D341Med (cell line): ENCODE measurements at places on chromosomes 6 and 20.
A peak's percentile ranks its signal among the peaks of the same experiment; 100 is the strongest.

- DNase-seq, result no peak
These were observed 49.9 kb downstream of the PPP1R16B start for GRCh38 chr20:38855356-38855755.

DNA sequence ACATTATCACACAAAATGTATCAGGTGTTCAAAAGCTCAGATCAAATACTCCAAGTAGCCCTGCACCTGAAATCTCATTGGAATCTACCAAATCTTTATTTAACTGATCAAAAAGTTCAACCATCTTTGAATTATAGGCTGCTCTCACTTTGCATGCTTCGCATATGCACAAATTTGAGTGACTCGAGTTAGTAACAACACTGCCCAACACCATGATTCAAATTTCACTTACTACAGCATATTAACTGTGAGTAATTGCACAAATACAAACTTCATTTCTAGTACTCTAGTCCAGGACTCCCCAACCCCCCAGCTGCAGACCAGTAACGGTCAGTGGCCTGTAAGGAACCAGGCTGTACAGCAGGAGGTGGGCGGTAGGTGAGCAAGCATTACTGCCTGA is 51.1 kb downstream of the WASF1 start:
- no peak for DNase-seq

GRCh38 chr20:53592992-53593465 is 610 bp downstream of the ZNF217 start:
- peak; percentile 45 for DNase-seq

GRCh38 chr6:24985323-24985722 is 49.6 kb upstream of the RIPOR2 start:
- no peak for DNase-seq

- peak; percentile 52 for DNase-seq
These were observed 7.2 kb downstream of the HLA-G start for GRCh38 chr6:29834564-29835436.

DNA sequence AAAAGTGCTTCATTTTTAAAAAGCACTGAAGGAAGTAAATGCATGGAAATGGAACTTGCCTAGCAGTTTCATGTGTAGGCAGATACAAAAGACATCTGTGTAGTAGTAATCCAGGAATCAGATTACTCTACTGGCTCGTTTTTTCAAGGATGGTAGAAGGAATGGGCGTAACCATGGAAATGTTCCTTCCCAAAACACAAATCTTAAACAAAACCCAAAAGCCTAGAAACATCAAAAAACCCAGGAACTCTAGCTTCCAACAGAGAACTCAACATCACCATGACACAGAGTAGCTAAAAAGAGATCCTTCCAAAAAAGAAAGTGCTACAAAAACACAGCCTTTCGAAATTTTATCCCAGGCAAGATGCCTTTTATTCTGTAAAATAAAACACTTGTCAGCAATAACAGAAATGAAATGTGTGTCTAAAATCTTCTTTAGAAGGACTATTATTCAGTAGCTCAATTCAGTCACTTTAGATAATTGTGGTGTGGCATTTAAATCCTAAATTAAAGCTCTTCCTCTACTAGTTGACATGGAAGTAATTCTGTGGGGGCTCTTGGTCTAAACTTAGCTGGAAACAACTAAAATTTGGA is 81.7 kb downstream of the FAM217A start:
- DNase-seq, result no peak

DNA sequence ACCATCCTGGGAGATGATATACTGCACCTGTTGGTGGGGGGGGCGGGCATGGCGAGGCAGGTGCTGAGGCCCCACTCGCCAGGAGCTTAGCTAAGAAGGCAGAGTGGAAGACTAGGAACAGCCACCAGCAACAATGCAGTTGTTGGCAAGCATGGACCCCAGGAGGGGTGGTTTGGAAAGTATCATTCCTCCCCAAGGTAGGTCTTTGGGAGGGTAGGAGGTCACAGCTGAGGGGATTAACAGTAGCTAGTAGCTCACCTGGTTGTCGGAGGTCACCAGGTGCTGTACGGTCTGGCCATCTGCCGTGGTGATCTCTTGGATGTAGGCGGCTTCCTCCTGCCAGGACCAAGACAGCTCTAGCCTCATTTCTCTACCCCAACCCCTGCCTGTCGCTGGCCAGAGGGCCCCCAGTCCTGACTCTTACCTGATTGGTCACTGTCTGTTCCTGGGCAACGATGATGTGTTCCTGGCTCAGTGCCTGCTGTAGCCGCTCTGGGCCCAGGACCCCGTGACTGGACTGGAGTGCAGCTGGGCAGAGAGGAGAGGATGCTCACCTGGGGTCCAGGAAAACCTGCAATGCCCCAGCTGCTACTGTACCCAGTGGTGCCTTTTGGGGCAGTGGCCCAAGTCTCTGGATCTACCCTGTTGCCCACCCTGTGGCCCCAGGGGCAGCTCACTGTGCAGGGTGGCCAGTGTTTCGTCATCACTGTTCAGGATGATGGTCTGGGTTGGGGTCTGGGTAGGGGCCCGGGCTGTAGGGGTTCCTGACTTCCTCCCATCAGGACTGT is 15.3 kb downstream of the PCIF1 start:
- peak; percentile 20 for DNase-seq

- no peak for DNase-seq
These were observed 57.6 kb upstream of the FOXP4 start for GRCh38 chr6:41488433-41489119.

DNA sequence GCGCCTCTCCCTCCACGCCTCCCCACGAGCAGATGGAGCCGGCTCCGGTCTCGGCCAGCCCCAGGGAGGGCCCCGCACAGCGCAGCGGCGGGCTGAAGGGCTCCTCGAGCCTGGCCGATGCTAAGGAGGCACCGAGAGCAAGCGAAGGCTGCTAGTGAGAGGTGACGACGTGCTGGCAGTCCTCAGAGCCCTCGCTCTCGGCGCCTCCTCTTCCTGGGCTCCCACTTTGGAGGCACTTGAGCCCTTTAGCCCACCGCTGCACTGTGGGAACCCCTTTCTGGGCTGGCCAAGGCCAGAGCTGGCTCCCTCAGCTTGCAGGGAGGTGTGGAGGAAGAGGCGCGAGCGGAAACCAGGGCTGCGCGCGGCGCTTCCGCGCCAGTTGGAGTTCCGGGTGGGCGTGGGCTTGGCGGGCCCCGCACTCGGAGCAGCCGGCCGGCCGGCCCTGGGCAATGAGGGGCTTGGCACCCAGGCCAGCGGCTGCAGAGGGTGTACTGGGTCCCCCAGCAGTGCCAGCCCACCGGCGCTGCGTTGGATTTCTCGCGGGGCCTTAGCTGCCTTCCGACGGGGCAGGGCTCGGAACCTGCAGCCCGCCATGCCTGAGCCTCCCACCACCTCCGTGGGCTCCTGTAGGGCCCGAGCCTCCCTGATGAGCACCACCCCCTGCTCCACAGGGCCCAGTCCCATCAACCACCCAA is 2.5 kb upstream of the TMEM14C start:
- no peak for DNase-seq

DNA sequence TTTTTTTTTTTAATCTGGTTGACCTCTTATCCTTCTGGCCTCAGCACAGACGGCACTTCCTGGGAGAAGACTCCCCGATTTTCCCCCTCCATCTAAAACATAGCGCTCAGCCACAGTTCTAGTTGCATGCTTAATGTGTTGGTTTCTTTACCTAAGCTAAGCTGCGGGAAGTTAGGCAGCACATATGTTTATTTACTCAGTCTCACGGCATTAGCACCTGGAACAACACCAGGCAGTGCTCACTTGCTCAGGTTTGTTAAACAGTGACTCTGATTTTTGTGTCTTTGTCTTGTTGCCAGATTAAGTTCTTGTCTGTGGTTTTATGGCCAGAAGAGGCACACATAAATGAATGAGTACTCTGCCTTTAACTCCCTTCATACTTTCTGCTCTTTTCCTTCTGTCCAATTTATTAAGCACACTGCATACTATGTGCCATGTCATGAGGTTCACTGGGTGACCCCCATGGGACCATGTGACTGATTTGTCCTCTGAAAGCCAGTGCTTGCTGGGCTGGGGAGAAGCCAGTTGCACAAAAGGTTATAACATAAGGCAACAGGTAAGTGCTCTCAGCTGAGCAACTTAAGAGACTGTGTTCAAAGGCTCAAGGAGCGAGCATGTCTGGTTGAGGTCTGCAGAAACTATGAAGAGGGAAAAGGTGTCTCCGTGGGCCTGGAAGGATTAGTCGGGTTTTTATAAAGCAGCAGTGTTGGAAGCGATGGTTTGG is 93.6 kb downstream of the RPP40 start:
- no peak for DNase-seq

- no peak for DNase-seq
These were observed 181.2 kb downstream of the FOXA2 start for GRCh38 chr20:22403022-22403631.

- peak; percentile 67 for DNase-seq
These were observed 610.3 kb downstream of the RNF144B start for GRCh38 chr6:18997375-18997826.

GRCh38 chr6:89950879-89951391 is 56.7 kb downstream of the GJA10 start:
- no peak for DNase-seq

GRCh38 chr6:167849846-167850459 is 23.2 kb downstream of the AFDN start:
- DNase-seq, result no peak

- DNase-seq, result no peak
These were observed 5.7 kb downstream of the KDM1B start for GRCh38 chr6:18160911-18161310.

DNA sequence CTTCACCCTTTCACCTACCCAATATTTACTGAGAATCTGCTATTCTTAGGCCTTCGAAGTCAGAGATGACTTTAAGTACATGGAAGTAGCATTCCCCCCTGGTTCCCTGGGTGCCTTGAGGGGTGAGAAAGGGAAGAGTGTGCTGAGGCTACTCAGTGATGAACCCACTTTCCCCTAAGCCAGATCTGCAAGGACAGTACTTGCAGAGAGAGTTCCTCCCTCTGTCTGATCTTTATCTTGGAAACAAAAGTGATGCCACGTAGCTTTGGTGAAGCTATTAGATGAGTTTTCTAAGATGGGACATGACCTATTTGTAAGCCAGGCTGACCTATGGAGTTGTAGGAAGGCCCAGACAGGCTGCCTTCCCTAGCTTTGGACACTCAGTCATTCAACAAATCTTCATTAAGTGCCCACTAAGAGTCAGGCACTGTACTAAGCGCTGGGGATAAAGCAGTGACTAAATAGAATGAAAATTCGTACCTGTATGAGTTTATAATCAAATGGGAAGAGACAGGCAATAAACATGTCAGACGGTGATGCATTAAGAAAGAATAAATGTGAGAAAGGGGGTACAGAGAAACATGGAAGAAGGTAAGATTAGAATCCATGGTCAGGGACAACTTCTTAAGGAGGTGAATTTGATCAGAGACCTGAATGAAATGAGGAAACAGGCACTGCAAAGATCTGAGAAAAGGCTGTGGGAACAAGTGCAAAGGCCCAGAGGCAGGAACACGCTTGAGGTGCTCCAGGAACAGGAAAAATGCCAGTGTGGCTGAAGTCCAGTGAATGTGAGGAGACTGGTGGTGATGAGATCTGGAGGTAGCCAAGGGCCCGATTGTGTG is 42.2 kb downstream of the BCL2L1 start:
- no peak for DNase-seq

DNA sequence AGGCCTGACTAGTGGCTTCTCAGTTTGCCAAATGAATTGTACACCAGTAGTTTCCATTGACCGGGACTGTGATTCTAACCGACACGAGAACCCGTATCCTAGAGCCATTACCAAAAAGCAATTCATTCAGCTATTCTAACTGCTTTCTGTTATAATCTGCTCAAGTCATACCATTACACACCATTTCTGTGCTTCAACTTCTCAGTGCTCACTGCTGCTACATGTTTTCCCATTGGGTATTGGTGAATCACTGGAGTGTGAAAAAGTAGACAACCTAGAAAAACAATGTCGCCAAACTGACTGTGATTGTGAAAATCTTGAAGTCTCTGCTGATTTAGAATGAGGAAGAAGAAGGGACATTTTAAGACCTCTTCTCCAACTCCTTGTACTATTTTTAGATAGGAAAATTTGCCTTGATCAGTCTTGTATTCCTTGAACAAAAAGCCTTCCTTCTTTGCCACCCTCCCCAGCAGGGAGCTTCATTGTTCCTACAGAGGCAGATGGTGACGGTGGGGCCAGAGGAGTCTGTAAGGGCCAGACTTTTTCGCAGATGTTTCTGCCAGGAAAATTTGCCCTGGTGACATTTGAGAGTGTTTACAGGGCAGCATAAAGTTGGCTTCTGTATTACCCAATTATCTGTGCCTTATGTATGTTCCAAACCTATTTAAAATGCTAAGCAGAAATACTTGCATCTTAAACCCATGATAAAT is 31.7 kb upstream of the MAP3K4 start:
- no peak for DNase-seq

DNA sequence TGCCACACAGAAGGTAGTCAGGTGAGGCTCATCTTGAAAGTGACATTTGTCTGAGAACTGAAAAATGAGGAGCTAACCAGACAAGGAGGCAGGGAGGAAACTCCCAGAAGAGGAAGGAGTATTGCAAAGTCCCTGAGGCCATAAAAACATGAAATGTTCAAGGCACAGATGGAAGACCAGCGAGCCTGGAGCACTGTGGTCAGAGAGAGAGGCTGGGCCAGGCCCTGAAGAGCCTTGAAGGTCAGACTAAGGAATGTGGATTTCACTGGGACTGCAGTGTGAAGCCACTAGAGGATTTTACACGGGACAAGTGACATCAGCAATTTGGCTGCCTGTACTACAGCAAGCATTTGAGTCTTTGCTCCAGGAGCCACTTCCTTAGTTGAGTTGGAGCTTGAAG is 21.1 kb upstream of the TMEM181 start:
- no peak for DNase-seq

GRCh38 chr6:138415125-138415524 is 11.1 kb downstream of the HEBP2 start:
- no peak for DNase-seq

DNA sequence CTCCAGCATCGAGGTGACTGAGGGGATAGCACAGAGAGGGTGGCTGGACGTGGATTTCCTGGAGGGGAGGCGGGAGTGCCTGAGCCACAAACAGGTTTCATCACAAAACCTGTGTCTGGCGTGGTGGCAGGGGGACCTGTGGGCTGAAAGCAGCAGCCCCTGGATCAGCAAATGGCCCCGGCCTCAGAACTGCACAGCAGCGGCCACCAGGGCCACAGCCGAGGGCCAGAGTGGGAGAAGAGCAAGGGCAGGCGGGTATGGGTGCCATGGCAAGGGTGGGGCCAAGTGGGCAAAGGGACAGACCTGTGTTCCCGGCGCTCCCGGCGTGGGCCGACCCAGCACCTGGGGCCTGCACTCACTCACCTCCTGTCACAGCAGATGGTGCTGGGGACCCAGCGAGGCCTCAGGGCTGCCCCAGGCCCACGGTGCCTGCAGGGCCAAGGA is 19.0 kb downstream of the NTSR1 start:
- no peak for DNase-seq

- no peak for DNase-seq
These were observed 136.7 kb downstream of the HFE start for GRCh38 chr6:26223650-26224546.

DNA sequence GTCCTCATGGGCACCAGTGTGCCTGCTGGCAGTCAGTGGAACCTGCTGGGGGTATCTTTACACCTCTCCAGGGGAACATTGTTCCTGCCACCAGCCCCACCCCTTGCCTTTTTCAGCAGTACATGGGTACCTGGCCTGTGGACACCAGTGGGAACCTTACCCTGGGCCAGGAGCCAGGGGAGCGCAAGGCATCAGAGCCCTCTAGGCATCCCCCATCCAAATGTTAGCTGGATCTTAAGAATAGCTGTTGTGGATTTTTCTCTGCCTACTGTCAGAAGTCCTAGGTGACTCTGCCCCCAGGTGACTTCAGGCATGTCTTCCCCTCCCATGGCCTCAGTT is 38.8 kb upstream of the ID1 start:
- DNase-seq, result no peak

GRCh38 chr6:17881085-17881858 is 106.2 kb downstream of the KIF13A start:
- no peak for DNase-seq

GRCh38 chr6:1396952-1397868 is 7.8 kb downstream of the FOXF2 start:
- DNase-seq, result peak; percentile 92
